ENCODE measurements at places on chromosomes 11 and 22.

DNA sequence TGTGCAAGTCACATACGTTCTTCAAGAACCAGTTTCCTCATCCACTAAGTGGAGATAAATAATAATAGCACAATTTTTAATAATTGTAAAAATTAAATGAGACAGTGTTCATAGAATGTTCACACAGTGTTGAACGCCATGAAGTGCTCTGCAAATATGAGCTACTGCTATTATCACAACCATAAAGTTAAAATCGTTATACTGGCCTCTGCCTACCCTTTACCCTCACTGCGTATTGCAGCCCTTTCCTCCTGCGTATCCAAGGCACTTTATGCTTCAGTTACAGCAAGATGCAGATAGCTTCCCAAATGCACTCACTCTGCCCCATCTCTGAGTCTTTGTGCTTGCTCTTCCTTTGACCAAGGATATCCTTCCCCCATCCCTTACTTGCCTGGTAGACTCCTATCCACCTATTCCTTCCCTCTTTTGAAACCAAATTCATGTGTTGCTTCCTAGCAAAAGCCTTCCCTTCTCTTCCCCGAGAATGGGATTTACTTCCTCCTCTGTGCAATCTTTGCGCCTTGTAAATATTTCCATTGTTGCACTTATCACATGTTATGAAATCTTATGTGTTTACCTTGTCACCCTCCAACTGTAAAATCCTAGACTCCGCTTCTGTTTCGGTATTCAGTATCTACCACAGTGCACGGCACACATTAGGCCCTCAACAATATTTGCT is 196.9 kb downstream of the ADAMTS15 start:
- DNase-seq = no peak

DNA sequence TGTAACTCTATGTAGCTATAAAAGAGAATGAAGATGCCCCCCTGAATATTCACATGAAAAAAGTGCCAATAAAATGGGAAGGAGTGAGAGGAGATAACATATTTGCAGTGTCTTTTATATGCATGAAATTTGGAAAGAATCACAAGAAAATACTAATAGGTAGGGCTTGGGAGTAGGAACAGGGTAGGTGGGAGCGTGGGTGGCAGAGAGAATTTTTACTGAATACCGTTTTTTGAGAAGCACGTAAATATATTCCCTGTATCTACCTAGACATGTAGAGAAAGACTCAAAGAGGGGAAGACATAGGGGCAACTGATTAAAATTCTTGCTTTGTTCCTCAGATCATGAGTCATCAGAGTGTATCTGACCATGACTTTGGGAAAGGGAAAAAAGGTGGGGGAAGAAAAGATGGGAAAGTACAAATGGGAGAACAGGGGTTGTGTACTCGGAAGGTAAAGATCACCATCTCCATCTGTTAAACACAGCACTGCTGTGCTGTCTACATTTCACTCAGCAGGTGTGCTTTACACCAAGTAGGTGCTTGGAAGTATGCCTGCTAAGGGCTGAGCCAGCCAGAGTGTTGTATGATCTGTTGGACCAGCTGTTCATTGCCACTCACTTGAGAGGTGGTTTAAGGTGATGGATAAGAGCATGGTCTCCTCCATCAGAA is 16.0 kb downstream of the PRR5L start:
- no peak for DNase-seq

GRCh38 chr11:3091081-3091845 is 34.0 kb upstream of the CARS1 start:
- no peak for DNase-seq

- no peak for DNase-seq
Measured at GRCh38 chr11:72221386-72222075, 3.0 kb upstream of the INPPL1 start.

DNA sequence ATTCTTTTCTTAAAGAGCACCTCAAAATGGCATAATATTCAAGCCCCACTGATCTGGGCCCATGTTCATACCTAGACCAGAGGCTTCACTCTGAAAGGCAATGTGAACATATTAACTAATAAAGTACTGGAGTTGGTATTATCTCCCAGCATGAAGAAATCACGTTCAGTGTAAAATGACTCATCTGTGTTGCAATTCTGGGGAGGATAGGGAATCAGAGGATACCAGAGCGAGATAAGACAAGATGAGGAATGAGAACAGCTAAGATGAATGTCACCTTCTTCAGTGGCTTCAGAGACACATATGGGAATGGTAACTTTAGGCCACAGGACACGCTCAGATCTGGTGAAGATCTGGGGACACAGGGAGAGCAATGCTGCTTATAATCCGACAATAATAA is 121.1 kb downstream of the NTM start:
- no peak for DNase-seq

DNA sequence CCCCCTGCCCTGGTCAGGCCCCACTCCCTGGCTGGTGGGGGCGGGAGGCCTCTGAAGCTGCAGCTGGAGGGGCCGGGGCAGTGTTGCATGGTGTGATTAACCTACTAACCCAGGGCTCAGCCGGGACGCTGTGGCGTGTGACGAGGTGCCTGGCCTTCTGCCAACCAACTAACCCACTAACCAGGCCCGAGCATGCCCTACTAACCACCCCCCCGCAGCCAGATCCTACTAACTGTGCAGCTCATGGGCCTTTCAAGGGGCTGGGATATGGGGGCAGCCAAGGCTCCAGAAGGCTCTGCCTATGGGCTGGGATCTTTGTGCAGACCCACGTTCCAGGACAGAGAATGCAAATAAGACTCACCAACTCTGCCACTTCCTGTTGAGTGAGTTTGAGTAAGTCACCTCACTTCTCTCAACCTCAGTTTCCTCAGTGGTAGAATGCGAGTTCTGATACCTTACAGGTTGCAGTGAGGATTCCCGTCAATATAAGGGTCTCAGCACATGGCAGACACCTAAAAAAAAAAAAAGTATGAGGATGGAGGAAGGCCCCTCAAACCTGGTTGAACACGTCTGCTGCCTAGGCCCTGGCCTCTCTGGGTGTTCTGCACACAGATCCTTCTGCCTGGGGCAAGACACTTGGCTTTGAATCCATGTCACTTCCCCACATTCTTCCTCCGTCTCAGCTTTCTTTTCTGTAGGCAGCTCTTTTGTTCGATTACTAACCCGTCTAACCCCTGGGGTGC is 14.1 kb downstream of the MIAT start:
- DNase-seq = peak; percentile 58

- no peak for DNase-seq
Measured at GRCh38 chr11:17471501-17471900, 5.1 kb downstream of the ABCC8 start.

DNA sequence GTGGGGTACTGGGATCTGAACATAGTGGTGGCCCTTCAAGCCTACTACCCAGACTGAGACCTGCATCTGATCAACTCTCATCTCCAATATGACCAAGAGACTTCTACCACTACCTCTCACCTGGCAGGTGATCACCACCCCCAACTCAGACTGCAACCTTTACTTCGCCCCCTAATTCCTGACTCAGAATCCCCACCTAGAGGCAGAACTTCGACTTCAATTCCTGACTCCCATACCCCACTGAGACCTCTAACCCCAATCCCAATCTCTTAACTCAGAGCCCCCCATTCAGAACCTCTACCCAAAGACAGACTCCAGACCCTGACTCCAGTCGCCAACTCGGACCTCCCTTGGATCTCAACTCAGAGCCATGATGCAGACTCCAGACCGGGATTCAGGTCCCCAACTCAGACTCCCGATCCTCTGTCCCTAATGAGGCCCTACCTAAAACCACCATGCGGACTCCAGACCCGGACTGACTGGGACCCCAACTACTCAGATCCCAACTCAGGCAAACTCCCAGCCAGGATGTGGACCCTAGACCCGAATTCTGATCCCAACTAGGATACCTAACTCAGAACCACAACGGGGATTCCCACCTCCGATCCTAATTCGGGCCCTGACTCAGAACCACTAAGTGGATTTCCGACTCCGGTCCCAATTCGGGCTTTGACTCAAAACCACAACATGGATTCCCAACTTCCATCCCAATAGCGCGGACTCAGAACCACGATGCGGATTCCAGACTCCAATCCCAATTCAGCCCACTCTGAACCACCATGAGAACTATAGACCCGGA is 1.2 kb downstream of the KCNQ1OT1 start:
- no peak for DNase-seq

DNA sequence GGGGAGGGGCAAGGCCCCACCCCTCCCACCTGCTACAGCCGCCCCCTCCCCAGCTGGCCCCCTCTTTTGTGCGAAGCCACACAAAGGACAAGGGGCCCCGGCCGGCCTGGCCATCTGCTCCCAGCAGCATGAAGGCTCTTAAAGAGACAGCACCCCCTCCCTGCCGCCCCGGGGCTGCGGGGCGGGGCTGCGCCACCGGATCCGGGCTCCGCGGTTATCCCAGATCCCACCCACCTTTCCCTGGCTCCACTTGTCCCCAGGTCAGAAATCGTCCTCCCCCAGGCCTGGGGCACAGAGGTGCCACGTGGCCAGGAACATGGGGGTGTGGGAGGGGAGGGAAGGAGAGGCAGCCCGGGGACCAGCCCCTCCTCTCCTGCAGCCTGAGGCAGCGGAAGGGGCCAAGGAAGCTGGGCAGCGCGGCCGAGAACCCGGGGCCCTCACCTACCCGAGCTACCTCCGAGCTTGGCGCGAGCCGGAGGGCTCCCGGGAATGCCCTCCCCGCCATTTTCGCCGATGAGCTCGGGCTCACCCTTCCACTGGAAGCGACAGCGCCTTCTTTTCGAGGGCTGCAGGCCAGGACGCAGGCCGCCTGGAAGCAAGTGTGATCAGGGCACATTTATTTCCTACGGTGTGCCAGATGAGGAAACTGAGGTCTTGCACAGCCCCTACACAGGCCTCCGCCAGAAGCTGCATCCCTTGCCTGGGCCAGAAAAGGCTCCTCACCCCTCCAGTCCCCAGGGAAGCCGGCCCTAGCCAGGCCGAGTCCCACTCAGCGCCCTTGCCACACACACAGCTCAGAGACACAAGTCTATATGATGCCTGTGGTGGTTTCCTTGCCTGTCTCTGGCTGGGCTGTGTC is 2.5 kb upstream of the RCOR2 start:
- DNase-seq = no peak

GRCh38 chr11:14106303-14107049 is 144.0 kb downstream of the SPON1 start:
- no peak for DNase-seq

GRCh38 chr11:110711448-110711775 is 825 bp downstream of the ARHGAP20 start:
- no peak for DNase-seq

DNA sequence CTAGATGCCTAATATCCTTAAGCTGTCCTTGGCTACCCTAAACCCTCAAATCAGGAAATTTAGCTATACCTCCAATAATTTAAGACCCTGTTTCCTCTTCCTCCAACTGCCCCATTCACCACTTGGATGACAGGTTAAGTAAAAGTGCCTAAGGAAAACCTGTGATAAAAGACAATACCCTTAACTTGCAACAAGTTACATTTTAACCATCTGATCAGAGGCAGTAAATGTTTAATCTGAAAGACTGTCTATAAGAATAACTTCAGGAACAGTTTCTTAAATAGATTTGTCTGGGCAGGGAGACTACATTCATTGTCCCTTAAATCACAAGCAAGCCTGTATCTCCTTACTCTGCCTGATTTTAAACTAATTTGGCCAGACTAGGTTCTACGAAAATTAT is 129.1 kb downstream of the APOL5 start:
- DNase-seq = no peak

DNA sequence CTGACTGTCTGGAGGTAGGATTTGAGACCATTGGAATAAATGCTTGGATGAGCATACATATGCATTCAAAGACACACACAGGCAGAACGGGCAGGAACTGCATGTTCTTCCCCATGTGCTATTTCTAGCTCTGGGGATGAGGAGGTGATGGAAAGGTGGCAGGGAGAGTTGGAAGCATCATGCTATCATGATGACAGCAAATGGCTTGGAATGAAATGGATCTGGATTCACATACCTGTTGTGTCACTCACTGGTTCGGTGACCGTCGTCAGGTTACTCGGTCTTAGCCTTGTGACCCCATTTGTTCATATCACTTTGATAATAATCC is 627.9 kb upstream of the KIRREL3 start:
- no peak for DNase-seq

GRCh38 chr22:26606611-26607010 is 11.2 kb downstream of the CRYBB1 start:
- DNase-seq = no peak

- no peak for DNase-seq
Measured at GRCh38 chr11:31796499-31797189, 14.5 kb downstream of the PAX6 start.

GRCh38 chr11:125295931-125296330 is 131.4 kb downstream of the PKNOX2 start:
- no peak for DNase-seq

- no peak for DNase-seq
Measured at GRCh38 chr22:44550711-44551491, 52.9 kb upstream of the RTL6 start.

DNA sequence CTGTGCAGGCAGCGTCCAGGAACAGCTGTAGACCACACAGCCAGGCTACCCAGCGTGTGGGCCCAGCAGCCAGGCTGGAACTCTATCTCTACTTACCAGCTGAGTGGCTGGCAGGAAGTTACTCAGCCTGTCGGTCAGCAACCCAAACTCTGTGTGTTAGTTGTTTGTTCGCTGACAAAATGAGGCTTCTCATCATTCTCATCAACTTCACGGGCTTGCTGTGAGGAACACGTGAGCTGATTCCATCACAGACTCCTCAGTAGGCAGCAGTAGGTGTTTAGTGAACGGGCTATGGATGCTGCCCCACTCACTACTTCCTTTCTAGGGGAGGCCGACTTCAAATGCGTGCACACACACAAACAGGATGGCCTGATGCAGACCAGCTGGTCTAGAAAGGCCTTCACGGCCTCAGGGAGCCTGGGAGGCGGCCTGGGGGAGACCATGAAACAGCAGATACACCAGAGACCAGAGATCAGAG is 830 bp upstream of the SPDYC start:
- no peak for DNase-seq

DNA sequence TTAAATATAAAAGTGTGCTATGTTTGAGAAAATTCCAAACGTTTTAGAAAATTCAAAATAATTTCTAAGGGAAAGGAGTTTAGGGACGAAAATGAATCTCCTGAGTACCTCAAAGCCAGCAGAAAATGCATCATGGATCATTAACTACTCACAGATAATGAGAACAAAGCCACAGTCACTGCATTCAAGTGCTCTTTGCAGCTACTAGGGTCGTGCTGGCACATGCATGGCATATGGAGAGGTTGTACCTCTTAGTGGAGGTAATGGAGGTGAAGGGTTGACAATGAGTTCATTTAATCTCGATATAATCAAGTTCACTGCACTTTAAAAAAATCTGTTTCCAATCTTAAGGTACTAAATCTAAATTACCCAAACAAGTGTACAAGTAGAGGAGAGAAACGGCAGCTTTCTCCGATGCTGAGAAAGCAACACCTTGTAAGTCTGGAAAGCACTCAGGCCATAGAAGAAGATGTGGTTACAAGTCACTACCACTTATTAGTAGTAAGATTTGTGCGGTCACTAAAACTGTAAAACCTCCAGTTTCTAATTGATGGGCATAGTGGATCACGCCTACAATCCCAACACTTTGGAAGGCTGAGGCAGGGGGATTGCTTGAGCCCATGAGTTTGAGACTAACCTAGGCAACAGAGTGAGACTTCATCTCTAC is 261.1 kb upstream of the ANO3 start:
- no peak for DNase-seq

All from stimulated activated CD4-positive, alpha-beta T cell treated with anti-CD3 and anti-CD28 coated beads, Interleukin-15, amount 100 ng/mL, for 1 hour (primary cell).